ENCODE measurements at places on chromosomes 11 and 22.

GRCh38 chr11:84247926-84248325 is 961.8 kb upstream of the CCDC90B start:
- DNase-seq, result no peak

GRCh38 chr11:71131861-71132260 is 120.5 kb downstream of the SHANK2 start:
- DNase-seq, result no peak

- peak; percentile 75 for DNase-seq
Measured at GRCh38 chr11:34633990-34634693, 13.2 kb downstream of the EHF start.

GRCh38 chr11:1404461-1405185 is 14.9 kb downstream of the BRSK2 start:
- DNase-seq, result no peak

GRCh38 chr11:87473174-87473573 is 435.4 kb downstream of the TMEM135 start:
- DNase-seq, result no peak

DNA sequence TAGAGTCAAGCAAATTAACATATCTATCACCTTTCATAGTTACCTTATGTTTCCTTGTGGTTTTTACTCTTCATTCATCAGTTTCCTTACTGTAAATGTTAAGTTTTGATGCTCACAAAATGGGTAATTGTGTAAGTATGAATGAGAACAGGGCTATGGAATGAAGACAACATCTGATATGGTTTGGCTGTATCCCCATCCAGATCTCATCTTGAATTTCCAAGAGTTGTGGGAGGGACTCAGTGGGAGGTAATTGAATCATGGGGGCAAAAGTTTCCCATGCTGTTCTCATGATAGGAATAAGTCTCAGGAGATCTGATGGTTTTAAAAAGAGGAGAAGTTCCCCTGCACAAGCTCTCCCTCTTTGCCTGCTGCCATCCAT is 107.6 kb downstream of the CCDC34 start:
- DNase-seq, result no peak

- DNase-seq, result no peak
Measured at GRCh38 chr11:9714272-9714940, 50.5 kb downstream of the SWAP70 start.

- peak; percentile 80 for DNase-seq
Measured at GRCh38 chr11:73236854-73237253, 18.8 kb downstream of the P2RY2 start.

DNA sequence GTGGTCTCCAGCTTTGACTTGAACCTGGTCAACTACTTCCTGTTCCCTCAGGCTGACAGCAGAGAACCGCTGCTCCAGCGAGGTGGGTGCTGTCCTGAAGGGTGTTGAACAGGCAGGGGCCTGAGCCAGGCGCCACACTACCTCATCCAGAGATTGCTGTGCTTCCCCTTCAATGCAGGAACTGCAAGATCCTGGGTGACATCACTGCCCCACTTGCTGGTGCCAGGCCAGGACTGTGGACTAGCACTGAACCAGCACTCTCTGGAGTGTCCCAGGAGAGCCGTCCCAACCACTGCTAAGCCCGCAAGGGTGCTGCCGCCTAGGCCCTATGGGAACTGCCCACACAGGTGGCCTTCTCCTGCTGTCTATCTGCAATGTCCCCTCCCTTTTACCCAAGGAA is 51.7 kb downstream of the GAB4 start:
- no peak for DNase-seq

- no peak for DNase-seq
Measured at GRCh38 chr11:47711816-47712215, 3.4 kb downstream of the AGBL2 start.

DNA sequence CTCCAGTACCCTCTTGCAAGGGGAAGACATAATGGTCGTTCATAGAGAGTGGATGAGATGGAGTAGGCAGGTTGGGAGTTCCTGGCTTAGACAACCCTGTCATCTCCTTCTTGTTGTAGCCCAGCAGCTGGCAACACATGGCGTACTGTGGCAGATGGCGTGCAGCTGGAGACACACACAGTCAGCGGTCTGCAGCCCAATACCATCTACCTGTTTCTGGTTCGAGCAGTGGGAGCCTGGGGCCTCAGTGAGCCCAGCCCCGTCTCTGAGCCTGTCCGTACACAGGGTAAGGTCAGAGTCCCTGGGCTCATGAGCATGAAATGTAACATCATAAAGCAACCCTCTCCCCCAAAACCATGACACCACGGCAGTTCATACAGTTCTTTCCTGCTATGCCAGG is 8.7 kb downstream of the ROBO3 start:
- DNase-seq, result no peak

DNA sequence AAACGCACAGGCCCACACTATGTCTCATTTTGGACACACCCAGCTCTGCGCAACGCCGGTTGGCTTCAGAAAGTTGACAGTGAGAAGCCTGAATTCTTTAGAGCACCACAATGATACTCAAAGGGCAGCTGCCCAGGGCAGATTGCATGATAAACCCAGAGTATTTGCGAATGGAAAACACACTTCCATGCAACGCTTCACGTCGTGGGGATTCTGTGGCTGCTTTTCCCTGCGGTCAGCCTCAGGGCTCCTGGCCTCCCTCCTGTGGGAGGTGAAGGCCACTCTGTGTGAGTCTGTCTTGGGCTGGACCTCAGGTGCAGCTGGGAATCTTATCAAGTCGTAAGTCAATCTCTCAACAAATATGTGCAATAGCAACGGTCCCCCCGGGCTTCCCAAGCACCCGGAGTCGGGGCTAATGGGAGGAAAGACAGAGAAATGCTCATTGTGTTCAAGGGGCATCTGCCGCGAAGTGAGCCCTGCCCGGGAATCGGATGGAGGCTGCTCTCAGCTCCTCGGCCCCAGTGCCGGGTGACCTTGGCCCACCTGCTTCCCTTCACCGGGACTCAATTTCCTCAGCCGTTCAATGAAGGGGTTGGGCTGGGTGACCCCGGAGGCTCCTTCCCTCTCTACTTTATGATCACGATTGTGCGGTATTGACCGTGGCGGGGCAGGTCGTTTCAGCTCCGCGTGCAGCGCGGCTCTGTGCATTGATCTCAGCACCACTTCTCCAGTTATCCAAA is 623.6 kb downstream of the BRD1 start:
- DNase-seq, result no peak

DNA sequence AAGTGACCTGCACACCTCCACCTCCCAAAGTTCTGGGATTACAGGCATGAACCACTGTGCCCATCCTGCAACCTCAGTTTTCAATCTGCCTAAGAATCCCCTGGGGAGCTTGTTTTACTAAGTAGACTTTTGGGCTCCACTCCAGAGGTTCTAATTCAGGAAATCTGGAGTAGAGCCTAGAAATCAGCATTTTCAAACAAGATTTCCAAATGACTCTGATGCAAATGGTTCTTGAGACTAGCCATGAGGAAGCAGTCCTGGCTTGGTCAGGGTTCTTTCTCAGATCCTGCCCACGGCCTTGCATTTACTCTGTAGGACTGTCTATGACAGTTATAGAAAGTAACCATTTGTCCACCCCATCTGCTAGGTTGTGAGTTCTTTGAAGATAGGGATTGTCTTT is 1.6 kb upstream of the KCNE3 start:
- DNase-seq, result no peak

- no peak for DNase-seq
Measured at GRCh38 chr11:116548256-116548655, 224.5 kb downstream of the BUD13 start.

DNA sequence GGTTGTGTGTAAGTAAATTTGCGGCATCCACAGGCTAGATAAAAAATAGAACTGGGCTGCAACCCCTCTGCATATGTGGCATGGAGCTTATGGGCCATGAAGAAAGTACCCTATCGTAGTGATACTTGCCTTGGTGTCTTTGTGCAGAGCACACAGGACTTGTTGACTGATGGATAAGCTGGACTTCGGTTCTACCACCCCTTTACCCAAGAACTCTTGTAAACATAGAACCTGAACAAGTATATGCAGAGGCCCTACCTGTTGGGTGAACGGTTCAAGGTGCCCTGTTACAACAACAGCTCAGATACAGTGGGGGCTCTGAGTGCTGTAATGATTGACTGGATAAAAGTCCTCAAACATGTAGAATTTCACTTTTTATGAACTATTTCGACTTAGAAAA is 3.0 kb upstream of the LGR4 start:
- no peak for DNase-seq

GRCh38 chr11:66330931-66331330 is 5.3 kb downstream of the RIN1 start:
- DNase-seq, result no peak

GRCh38 chr22:42258126-42258525 is 12.3 kb downstream of the TCF20 start:
- no peak for DNase-seq

DNA sequence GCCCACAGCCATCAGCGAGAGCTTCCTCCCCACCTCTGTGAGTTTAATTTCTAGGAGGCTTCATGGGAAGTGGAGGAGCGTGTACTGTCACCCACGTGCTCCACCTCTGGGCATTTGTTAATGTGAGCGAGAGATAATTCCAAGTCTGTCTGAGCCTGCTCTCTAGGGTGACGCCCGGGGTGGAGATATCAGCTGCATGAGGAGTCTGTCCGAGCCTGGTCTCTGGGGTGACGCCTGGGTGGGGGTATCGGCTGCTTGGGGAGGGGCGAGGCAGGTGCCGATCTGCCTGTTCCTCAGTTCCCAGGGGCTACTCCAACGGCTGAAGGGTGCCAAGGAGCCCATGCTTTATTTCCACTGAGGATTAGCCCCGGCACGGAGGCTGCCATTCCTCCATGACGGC is 735.0 kb downstream of the BRD1 start:
- DNase-seq, result no peak

GRCh38 chr11:10392095-10393079 is 62.7 kb upstream of the AMPD3 start:
- DNase-seq, result no peak

DNA sequence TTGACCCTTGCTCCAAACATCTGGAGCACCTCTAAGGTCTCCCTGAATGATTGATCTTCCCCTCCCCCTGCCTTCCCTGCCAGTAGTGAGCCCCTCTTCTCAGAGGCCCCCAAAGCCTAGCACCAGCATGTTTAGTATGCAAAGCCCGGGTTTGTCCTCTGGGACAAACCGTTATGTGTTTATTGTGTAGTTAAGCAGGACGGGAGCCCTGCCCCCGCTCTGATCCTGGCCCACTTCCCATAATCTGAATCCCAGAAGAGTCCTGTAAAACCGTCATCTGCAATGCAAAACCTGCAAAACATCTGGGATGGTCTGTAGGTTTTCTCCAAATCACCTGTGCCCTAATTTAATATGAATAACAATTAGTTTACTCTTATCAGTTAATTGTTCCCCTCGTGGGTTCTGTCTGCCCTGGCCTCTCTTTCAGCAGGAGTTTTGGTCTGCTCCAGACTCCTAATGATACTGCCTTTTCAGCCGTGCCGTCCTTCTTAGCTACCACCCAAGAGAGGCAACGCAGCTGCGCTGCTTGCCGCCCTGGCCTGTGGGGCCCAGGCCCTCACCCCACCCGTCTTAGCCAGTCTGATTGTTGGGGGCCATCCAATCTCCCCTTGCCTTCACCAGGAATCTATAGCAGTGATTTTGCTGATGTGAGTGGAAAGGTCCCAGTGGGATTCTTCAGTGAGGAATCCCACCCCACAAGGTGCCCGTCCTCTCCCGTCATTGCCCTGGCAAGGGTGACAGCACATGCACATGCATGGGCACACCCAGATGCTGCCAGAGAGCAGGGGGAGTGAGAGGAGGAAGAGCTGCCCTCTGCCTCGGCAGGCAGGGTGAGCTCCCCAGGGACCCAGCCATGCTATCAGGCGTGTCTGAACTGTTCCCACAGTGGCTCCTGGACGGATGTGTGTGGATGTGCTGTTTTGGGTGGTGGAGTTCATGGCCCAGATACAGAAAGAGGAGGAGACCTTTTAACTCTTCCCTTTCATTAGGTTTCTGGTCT is 3.0 kb upstream of the B3GAT1 start:
- peak; percentile 21 for DNase-seq

GRCh38 chr11:2595204-2595603 is 104.6 kb downstream of the KCNQ1OT1 start:
- no peak for DNase-seq

- no peak for DNase-seq
Measured at GRCh38 chr22:27775758-27776649, 25.6 kb downstream of the MN1 start.

GRCh38 chr11:84800755-84801346 is 826.3 kb downstream of the DLG2 start:
- DNase-seq, result no peak

GRCh38 chr11:117251506-117251905 is 19.0 kb downstream of the RNF214 start:
- no peak for DNase-seq

- DNase-seq, result peak; percentile 78
Measured at GRCh38 chr11:33065445-33066178, 26.2 kb downstream of the TCP11L1 start.

DNA sequence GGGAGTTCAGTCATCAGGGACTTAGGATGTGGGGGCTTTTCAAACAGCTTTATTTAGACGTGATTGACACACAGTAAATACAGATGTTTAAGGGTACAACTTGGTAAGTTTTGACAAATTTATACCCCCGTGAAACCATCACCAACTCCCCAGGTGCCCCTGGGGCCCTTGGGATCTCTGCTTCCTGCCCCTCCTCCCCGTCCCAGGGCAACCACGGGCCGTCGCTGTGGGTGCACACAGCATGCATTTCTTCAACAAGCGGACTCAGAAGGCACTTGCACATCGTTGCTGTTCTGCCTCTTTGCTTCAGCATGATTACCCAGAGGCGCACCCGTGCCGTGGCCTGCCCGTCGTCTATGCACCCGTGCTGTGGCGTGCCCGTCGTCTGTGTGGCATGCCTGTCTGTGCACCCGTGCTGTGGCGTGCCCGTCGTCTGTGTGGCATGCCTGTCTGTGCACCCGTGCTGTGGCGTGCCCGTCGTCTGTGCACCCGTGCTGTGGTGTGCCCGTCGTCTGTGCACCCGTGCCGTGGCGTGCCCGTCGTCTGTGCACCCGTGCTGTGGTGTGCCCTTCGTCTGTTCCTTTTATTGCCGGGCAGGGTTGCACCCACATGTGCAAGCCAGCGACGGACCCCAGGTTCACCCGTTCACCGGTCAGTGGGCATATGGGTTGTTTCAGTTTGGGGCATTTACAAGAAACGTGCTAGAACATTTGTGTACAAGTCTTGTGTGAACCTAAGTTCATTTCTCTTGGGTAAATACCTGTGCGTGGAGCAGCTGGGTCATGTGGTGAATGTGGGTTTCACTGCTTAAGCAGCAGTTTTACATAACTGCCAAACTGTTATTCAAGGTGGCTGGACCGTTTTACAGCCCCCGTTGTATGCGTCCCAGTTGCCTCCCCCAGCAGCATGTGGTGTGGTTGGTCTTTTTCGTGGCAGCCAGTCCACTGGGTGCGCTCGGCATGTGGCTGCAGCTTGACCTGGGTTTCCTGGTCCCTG is 8.3 kb downstream of the CD81 start:
- DNase-seq, result no peak

GRCh38 chr11:35006389-35007128 is 90.1 kb downstream of the PDHX start:
- peak; percentile 80 for DNase-seq

GRCh38 chr22:37745548-37746365 is 48.9 kb downstream of the TRIOBP start:
- DNase-seq, result peak; percentile 93

- DNase-seq, result peak; percentile 36
Measured at GRCh38 chr11:129951201-129951865, 51.3 kb downstream of the PRDM10 start.

Measured in NB4 (cell line).